Activated gamma-delta T cell treated with anti-CD3 and anti-CD28 coated beads, Interleukin-2, amount 50 U/mL, for 16 hours (primary cell): ENCODE measurements at places on chromosomes 2 and 18.

- no peak for DNase-seq
These were observed 43.0 kb downstream of the ANKRD36B start for GRCh38 chr2:97546711-97547110.

DNA sequence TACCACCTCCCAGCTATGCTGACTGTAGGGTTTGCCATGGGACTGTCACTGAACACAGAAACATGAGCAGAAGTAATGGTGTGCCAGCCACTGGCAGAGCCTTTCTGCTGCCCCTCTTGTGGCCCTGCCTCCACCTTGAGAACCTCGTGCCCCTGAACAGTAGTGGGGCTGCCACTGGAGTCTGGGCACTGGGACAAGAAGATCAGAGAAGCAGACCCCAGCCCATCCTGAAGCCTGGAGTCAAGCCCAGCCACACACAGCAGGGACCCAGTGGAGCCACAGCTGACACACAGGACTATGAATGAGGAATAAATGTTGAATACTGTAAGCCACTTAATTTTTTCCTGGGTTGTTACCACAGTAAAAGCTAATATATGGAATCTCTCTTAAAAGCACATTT, 159.6 kb downstream of the NCKAP5 start:
- no peak for DNase-seq

- DNase-seq: no peak
These were observed 152.6 kb upstream of the EPHA4 start for GRCh38 chr2:221724631-221725203.

DNA sequence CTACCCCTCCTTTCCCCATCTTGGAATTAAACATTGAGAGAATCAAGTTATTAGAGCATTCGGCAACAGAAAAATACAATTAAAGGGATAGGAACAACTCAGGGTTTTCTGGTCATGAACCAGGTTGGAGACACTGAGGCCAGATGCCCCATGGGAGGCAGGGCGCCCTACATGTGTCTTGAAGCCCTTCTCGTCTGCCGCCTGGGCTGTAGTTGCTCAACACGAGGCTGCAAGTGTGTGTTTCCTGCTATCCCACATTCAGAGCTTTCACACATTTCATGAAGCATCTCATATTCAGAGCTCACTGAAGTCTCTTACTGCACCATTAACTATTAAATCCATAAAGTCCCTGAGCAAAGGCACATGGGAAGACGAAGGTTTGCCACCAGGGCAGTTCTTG, 28.8 kb downstream of the TTC39C start:
- no peak for DNase-seq

GRCh38 chr2:149765636-149766035, 178.1 kb upstream of the MMADHC start:
- no peak for DNase-seq

DNA sequence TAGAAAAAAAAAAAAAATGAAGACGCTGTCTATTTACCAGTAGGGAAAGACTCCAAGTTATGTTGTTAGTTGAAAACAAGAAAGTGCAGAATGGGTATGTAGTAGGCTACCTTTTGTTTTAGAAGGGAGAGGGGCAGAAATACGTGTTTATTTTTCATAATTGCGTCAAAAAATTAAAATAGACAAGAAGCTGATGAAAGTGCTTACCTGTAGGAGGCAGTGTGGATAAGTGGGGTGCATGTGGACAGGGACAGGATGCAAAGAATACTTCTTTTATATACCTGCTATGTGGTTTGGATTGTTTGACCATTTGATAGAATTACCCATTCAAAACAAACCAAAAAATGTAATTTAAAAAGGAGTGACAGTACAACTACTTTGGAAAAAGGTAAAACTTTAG, 3.0 kb upstream of the GCG start:
- DNase-seq: no peak

GRCh38 chr18:49476664-49477411, 10.2 kb downstream of the C18orf32 start:
- DNase-seq: no peak

DNA sequence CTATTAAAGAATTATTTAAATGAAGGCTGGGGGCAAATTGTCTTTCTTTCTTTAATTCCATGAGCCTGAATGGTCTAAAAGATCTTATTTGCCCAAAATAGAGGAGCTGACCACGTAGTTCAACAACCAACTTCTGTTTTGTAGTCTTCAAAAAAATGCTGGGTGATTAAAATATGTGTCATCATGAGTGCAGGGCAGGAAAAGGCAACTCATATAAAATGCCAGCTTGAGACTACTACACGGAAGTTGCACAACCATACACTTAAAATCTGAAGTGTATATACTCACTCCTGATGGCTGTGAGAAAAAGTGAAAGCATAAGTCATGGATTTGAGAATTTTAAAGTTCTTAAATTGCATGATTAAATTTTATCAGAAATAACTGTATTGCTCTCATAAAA, 210.9 kb downstream of the DYM start:
- no peak for DNase-seq

DNA sequence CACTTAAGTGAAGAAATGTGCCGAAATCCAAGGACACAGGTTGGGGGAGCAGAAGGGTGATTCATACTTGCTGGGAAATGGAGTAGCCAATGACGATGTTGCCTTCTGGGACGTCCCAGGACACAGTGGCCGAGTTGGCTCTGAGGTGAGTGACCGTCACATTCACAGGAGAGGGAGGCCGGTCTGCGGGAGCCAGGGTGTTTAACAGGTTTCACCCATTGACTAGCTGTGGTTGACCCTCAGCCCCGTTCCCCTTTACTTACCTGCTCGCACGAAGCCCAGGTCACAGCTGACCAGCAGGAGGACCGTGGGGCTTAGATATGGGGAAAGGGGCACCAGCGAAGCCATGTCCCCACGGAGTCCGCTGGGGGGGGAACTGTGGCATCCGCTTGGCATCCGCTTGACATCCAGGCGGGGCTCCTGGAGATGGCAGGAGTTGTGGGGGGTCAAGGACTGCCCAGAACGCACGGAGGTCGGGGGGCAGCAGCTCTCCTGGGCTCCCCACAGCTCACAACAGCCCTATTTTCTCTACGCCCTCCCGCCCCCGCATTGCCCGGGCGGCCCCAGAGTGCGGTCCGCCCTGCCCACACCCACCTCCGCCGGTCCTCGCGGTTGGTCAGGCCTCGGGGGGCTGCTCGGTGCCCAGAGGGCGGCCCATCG, 586 bp downstream of the FNDC4 start:
- DNase-seq: no peak

- DNase-seq: no peak
These were observed 446.2 kb upstream of the SLC14A2 start for GRCh38 chr18:45168866-45169600.

- DNase-seq: no peak
These were observed 61.0 kb downstream of the CACNB4 start for GRCh38 chr2:152037743-152038435.

- DNase-seq: no peak
These were observed at the start of gene RBM44 for GRCh38 chr2:237798236-237799059. Gene RBM44 (plus strand): TSS chr2:237798779. CDS start chr2:237813610, 14,831 bp downstream.

- DNase-seq: no peak
These were observed 116.6 kb downstream of the SATB2 start for GRCh38 chr2:199341123-199341522.
